Stimulated activated CD8-positive, alpha-beta memory T cell treated with anti-CD3 and anti-CD28 coated beads, Interleukin-15, amount 100 ng/mL, for 48 hours (primary cell): ENCODE measurements at places on chromosomes 6 and 20.
A peak's percentile ranks its signal among the peaks of the same experiment; 100 is the strongest.

- DNase-seq = no peak
Observed at GRCh38 chr20:59448196-59448595, 147.8 kb downstream of the EDN3 start.

GRCh38 chr20:62728781-62729300 is 20.2 kb downstream of the NTSR1 start:
- no peak for DNase-seq

DNA sequence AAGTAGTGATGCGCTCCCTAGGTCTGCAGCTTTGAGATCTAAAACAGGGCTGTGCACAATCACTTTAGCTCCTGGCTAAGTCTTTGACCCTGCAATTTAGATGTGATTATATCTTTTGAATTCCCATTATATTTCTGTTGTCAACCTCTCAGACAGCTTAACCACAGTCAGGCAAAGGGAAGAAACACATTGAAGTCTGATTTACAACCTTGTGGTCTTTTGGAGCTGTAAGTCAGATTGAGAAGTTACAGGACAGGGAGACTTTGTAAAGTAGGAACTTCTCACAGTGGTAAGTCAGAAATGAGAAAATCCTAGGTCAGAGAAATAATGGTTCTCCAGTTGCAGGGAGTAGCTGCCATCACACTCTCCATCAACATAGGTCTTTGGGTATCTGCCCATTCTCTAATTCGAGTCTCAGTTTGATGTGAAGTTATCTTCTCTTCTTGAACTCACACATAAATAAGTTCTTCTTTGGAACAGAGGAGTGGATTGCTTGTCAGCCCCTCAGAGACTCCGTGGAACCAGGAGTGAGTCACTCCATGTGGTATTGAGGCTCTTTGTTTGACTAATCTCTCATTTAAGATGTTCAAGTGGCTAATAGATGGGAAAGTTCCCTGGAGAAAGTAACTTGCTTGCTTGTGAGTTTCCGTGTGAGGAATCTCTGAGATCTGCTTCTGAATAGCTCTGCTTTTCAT is 35.0 kb upstream of the SGK1 start:
- DNase-seq = peak; percentile 27

DNA sequence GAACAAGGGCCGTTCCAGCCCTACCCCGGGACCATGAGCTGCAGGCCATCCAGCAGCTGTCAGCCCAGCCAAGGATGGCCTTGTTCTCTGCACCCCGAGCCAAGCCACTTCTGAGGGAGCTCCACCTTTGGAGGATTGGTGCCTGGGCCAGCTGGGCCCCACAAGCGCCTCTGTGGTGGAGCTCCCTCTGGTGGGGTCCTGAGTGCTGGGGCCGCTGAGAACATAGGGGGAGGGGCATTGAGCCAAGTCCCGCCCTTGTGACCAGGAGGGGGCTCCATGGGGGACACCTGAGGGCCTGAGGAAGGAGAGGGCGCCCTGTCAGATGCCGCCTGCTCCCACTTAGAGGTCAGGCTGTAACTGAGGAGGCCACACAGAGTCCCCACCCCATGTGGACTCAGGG is 43.2 kb downstream of the YTHDF1 start:
- DNase-seq = no peak

GRCh38 chr6:153790048-153790447 is 249.0 kb upstream of the OPRM1 start:
- no peak for DNase-seq

- no peak for DNase-seq
Observed at GRCh38 chr20:34618676-34619075, 58.2 kb downstream of the PIGU start.
